ENCODE measurements at places on chromosomes 5 and 9.
A peak's percentile ranks its signal among the peaks of the same experiment; 100 is the strongest.

GRCh38 chr9:130265431-130266235 lies at the start of gene HMCN2:
Gene HMCN2, plus strand, starts transcription at chr9:130265760. Its CDS starts 119 bp downstream, at chr9:130265879.
- DNase-seq: no peak

DNA sequence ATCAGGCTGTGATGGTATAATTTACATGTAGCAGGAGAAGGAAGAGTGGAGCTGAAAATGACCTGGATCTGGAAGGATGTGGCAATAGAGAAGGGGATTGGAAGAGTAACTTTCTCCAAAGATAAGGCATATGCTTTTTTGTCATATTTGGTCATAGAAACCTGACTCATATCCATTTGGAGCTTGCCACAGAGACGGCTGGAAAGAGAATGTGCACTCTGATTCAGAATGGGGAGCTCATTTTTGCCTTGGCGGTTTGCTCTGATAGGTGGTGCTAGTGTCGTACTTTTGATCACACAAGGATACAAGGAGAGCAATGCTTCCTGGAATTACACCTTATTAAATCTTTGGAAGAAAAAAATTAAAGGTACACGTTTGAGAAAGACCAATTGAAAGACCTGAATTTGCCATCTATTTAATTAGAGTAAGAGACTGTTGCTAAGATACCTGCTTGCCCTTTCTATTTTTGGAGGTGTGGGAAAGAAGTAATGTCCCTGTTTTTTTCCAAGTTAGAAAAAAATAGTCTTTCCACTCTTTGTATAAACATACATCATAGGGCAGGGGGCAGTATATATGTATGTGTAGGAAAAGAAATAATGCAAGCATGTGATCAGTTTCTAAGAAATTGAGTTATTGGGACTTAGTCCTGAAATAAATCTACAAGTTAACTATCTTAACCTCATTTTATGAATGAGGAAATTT lies 5.4 kb downstream of the LSM11 start:
- DNase-seq: no peak

GRCh38 chr5:121108725-121109124 lies 644.6 kb downstream of the PRR16 start:
- no peak for DNase-seq

- DNase-seq: no peak
Measured at GRCh38 chr5:148805326-148806290, 20.8 kb upstream of the ADRB2 start.

DNA sequence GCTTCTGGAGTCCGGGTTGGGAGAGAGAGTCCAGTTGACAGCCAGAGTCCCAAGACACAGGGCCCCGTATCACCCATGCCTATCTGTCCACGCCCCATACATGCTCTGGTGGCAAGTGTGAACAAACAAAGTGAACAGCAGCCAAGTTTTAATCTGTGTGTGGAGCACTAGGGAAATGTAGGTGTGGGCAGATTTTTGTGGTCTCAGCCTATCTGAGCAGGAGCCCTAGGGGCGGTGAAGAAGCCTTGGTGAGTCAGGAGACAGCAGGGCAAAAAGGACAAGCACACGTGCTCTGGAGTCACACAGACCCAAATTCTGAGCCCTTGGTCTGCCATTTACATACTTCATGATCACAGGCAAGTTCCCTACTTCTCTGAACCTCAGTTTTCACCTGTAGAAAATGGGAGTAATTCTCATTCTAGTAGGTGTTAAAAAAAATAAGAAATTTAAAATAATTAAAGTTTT lies 23.2 kb downstream of the EGR1 start:
- DNase-seq: no peak

DNA sequence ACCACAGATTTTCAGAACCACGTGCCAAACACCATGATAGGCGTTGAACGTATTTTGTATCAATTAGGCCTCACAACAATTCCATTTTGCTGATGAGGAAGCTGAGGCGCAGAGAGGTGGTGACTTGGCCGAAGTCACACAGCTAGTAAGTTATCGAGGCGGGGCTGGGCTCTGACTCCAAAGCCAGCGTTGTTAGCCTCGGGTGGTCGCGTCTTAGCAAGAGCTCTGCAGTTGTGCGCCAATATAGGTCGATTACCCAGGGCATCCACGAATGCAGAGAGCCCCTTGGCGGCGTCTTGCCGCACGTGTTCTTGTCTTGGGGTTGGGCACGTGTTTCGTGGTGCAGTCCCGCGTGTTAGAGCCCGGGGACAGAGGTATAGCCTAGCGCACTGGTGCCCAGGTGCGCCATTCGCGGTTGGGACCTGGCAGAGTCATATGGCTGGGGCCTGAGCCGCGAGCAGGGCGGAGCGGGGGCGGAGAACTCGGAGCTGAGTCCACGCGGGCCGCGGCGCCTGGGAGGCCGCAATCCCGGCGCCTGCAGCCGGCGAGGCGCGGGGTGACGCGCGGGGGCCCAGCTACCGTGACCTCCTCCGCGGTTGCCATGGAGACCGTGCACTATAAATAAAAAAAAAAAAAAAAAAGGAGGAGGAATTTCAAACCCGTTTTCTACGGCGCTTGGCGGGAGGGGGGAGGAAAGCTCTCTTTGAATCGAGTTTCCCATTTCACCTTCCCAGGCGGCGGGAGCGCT lies 62.3 kb downstream of the CXXC5 start:
- peak; percentile 18 for DNase-seq

GRCh38 chr5:37165761-37166160 lies 83.4 kb downstream of the CPLANE1 start:
- DNase-seq: no peak

DNA sequence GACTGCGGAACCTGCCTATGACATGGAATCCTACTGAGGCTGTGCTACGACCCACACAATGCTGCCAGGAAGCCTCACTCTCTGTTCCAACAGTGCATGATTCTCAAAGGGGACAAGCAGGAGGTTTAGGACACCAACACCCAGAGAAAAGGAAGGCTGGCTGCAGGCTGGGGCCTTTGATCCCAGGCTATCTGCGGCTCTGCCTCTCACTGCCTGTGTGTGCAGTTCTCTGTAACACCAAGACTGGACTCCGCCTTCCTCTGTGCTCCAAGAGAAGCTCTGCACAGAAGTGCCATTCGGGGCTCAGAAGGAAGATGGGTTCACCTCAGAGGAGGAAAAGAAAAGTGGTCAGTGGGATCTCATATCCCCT lies 20.5 kb downstream of the ANKH start:
- no peak for DNase-seq

GRCh38 chr9:92589923-92590322 lies 54.1 kb upstream of the ECM2 start:
- DNase-seq: no peak

DNA sequence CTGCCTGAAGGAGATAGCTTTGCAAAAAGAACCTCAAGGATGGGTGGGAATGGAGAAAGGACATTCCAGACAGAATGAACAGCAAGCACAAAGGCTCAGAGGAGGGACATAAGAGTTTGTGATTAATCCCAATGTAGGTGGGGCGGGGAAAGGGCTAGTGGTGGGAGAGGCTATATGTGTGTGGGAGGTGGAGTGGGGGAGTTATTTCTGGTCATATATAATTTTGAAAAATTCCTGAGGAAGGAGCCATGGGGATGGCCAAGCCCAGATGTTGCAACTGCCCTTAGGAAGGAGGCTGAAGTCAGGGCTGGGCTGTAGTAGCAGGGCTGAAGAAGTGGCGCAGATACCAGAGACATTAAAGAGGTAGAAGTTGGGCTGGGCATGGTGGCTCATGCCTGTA lies 13.4 kb upstream of the CCL27 start:
- no peak for DNase-seq

- DNase-seq: no peak
Measured at GRCh38 chr5:60563696-60564324, 136.2 kb downstream of the DEPDC1B start.

- no peak for DNase-seq
Measured at GRCh38 chr5:95448789-95449188, 57.6 kb downstream of the FAM81B start.

DNA sequence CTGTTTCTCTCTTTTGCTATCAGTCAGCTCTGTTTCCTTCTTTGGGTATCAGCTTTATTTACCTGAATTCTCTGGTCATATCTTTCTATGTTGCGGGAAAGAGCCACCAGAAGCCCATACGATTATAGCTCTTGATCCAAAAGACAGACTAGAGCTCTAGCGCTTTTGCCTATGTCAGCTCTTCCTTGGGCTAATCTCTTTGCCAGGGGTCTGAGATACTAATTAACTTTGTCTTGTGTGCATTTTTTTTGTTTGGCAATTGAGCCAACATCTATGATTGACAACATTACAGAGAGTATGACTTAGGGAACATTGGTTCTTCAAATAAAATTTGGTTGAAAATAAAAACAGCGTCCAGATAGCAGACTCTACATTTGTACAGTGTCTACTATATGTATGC lies 603.0 kb downstream of the KCTD16 start:
- DNase-seq: no peak

DNA sequence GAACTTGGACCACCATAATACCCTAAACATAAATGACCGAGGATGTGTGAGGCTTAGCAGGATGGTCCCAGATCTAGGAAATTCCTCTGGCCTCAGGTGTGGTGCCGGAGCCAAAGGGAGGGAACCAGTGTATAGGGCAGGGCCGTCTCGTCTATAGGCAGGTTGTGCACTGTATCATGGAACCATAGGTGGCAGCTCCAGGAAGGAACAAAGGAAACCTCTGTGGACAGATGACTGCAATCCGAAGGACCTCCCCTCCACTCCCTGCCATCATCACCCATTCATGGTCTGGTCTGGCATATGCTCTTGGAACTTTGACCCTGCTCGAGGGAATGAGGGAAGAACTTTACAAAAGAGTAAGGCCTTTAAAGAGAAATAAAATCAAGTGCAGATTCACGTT lies 2.9 kb upstream of the MACIR start:
- no peak for DNase-seq

DNA sequence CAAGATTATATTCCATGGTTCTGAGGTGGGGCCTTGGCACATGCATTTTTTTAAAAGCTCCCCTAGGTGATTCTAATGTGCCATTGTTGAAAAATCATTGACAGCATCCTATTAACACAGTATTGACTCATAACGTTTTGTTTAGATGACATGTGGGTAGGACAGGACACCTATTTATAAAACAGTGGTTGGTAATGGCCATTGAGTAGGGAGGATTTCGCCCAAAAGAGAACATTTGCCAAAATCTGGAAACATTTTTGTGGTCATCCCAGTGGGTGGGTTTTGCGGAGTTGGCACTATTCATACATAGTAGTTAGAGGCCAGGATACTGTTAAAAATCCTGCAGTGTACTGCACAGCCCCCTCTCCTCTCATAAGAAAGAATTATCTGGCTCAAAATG lies 6.4 kb upstream of the CHD1 start:
- no peak for DNase-seq

All from stimulated activated CD8-positive, alpha-beta memory T cell treated with anti-CD3 and anti-CD28 coated beads, Interleukin-15, amount 100 ng/mL, for 1 hour (primary cell).